ENCODE measurements at places on chromosomes 4 and X. TPM values are rescaled to one million over a fixed set of nuclear protein-coding genes. Genes with fewer than 3 reads are reported as not detected.
A peak's percentile ranks its signal among the peaks of the same experiment; 100 is the strongest.

- no peaks in the 10 kb centered on the region for H3K4me1 ChIP-seq
- DNase-seq, result no peak
- H3K36me3 ChIP-seq, result no peaks in the 10 kb centered on the region
- H3K27me3 ChIP-seq, result no peaks in the 10 kb centered on the region
- no peak overlapping the region for H3K27ac ChIP-seq
Measured at GRCh38 chr4:147447786-147448185, 33.1 kb upstream of the EDNRA start.

The TMPRSS11B gene
- not detected for total RNA-seq

The EGF gene
- total RNA-seq, result not detected

The RHOXF2 gene
- total RNA-seq, result not detected

GRCh38 chr4:147730333-147730732 is 1.6 kb upstream of the ARHGAP10 start:
- H3K4me3 ChIP-seq, result peak overlapping the region; percentile 38
- H3K27ac ChIP-seq, result no peak overlapping the region
- H3K27me3 ChIP-seq, result peaks cover 40% of the 10 kb centered on the region

DNA sequence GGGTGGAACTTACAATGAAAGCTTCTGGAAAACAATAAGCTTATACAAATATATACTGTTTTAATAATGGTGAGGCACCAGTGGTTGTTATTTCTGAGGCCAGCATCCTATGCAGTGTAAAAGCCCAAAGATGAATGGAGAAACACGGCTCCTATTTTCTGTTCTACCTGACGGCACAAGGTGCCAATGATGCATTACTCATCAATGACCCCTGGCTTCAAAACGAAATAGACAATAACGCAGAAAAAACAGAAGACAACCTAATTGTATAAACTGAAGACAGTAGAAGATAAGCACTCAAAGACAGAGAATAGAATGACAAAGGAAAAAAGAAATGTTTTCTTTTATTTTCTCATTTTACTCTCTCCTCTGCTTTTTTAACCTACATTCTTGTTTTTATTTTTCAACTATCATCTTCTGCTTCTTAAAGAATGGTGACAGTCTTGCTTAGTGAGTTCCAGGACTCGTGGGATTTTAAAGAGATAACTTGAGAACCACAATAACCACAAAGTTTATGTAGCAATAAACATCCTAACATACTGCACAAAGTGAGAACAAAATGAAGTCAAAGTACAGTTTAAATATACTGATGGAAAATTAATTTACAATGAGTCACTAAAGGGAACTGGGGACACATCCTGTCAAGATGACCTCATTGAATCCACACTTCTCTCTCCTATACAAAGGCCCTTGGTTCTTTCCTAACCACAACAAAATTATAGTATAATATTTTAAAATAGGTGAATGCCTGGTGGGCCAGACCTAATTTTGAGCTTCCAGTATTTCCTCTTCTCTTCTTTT is 169.8 kb downstream of the BTC start:
- no peaks in the 10 kb centered on the region for H3K36me3 ChIP-seq
- no peak for DNase-seq
- no peak overlapping the region for H3K4me3 ChIP-seq
- H3K27me3 ChIP-seq, result peaks cover 1% of the 10 kb centered on the region

DNA sequence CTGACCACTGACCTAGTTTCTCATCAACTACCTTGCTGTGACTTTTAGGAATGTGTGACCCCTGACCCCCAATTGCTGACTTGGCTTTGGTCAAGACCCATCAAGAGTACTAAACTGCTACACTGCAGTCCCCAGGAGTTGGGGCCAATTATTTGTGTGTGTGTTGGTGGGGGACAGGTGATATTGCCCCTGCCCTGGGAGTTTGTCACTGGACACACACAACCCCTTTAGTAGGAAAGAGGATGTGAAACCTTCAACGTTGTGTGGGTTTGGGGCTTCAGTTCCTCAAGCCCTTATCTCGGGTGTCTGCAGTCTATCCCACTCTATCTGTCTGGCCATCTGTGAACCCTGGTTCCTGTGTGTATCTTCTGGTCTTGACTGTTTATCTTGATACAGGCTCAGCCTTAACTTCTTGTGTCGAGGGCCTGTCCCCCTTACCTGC is 6.5 kb downstream of the SASH3 start:
- H3K27ac ChIP-seq, result peak overlapping the region; percentile 79
- no peaks in the 10 kb centered on the region for H3K27me3 ChIP-seq
- H3K4me1 ChIP-seq, result peaks cover 48% of the 10 kb centered on the region
- DNase-seq, result no peak
- peaks cover 47% of the 10 kb centered on the region for H3K36me3 ChIP-seq
- H3K4me3 ChIP-seq, result peak overlapping the region; percentile 69

- H3K4me1 ChIP-seq, result no peaks in the 10 kb centered on the region
- DNase-seq, result no peak
- no peaks in the 10 kb centered on the region for H3K36me3 ChIP-seq
- H3K27me3 ChIP-seq, result peaks cover 2% of the 10 kb centered on the region
- no peak overlapping the region for H3K27ac ChIP-seq
- no peak overlapping the region for H3K4me3 ChIP-seq
Measured at GRCh38 chrX:102498732-102499131, 17.8 kb downstream of the TMSB15A start.

- H3K36me3 ChIP-seq, result peaks cover 24% of the 10 kb centered on the region
- no peaks in the 10 kb centered on the region for H3K27me3 ChIP-seq
- DNase-seq, result no peak
Measured at GRCh38 chr4:87101543-87102199, 118.7 kb downstream of the KLHL8 start.

The MAGEA1 gene
- total RNA-seq, result not detected

GRCh38 chrX:123308658-123309057 is 124.6 kb downstream of the GRIA3 start:
- H3K4me3 ChIP-seq, result no peak overlapping the region
- H3K27ac ChIP-seq, result no peak overlapping the region
- H3K4me1 ChIP-seq, result no peaks in the 10 kb centered on the region
- H3K27me3 ChIP-seq, result peaks cover 1% of the 10 kb centered on the region
- no peaks in the 10 kb centered on the region for H3K36me3 ChIP-seq

DNA sequence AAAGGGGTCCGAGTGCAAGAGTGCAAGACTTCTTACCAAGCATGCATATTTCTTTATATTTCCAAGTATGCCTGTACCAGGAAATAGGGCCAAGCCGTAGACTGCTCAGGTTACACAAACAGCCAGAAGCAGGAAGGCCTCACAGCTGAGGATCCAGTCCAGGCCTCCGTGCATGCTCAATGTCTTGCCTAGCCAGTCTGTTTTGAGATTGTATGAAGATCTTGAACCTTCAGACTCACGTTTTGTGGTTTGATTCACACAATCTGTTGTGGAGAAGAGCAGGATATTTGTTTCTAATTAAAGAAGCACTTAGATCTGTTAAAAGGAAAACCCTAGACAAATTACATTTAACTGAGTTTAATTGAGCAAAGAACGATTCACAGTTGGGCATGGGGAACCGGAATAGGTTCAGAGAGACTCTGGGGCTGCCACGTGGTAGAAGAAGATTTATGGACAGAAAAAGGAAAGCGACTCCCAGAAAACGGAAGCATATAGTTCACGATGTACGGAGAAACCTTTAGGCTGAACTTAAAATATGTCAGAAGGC is 1.2 kb downstream of the MGST2 start:
- peak; percentile 16 for DNase-seq
- H3K36me3 ChIP-seq, result peaks cover 9% of the 10 kb centered on the region
- H3K27ac ChIP-seq, result peak overlapping the region; percentile 82

The MAGEA10 gene
- not detected for total RNA-seq

DNA sequence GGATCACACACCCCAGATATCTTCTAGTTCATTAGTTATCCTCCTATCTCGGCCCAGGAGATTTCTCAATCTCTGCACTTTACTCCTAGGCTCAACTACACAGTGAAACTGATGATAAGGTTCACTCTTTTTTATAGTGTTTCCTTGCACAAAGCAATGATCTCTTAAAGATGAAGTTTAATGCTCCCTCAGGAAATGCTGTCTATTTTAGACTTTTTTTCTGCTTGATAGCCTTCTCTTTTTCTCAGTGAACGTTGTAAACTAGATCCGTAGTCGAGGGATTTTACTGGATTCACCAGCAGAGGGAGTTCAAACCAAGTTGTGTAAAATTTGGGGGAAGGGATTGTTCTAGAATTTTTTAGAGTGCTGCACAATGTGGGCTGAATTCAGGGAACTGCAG is 269.6 kb downstream of the GBA3 start:
- no peak overlapping the region for H3K27ac ChIP-seq
- no peaks in the 10 kb centered on the region for H3K27me3 ChIP-seq
- H3K4me3 ChIP-seq, result no peak overlapping the region
- no peaks in the 10 kb centered on the region for H3K4me1 ChIP-seq

The CAPN6 gene
- total RNA-seq, result not detected

GRCh38 chr4:94397635-94398034 is 54.1 kb upstream of the PDLIM5 start:
- no peaks in the 10 kb centered on the region for H3K36me3 ChIP-seq
- H3K27ac ChIP-seq, result no peak overlapping the region
- no peak for DNase-seq
- no peaks in the 10 kb centered on the region for H3K4me1 ChIP-seq
- peaks cover 8% of the 10 kb centered on the region for H3K27me3 ChIP-seq

DNA sequence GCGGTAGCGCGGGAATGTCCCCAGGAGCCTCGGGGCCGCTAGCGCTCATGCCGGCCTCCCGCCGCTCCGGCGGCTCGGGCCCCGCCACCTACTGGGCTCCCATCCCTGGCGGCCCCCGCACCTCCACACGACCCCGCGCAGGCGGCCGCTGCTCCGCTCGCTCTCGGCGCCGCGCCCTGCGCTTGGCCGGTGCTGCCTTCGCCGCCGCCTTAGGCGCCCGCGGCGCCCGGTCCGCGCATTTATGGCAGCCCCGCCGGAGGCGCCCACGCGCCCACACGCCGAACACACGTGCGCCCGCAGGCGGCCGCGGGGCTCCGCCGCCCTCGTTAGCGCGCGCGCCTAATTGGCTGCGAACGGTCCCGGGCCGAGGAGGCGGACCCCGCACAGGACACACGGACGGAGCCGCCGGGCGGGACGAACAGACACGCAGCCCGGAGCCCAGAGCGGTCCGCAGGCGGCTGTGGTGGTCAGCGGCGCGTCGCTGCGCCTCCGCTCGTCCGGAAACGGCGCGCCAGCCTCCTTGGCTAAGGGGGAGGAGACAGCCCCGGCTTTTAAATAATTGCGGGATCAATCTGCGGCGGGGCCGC is at the start of gene NKX1-1:
NKX1-1 (minus strand) TSS at position 49 of the 587 bp plus-strand sequence; CDS start at position 49, 0 bp downstream.
- no peak for DNase-seq
- H3K27ac ChIP-seq, result peak within 1 kb of the TSS; percentile 89
- peaks cover 6% of the 10 kb centered on the region for H3K36me3 ChIP-seq
- no peak within 1 kb of the TSS for H3K4me3 ChIP-seq
- no peaks in the 10 kb centered on the region for H3K4me1 ChIP-seq

DNA sequence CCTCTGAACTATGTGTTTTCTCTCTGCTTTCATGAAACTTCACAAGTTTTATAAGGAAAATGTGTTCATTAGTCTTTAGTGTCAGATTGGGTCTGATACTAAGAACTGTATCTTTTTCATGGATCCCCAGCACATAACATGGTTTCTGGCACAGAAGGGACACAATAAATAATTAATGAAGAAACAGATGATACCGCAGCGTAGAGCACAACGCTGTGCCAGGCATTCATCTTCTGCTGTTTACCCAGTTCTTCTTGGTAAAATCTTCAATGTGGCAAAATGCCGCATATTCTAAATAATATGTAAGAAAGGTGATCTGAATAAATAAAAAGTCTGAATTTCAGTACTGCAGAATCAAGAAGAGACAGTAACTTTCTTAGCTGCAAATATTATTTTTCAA is 12.3 kb downstream of the SCARB2 start:
- H3K27me3 ChIP-seq, result no peaks in the 10 kb centered on the region
- H3K36me3 ChIP-seq, result no peaks in the 10 kb centered on the region

- no peak overlapping the region for H3K4me3 ChIP-seq
- DNase-seq, result no peak
- H3K4me1 ChIP-seq, result peaks cover 7% of the 10 kb centered on the region
- peaks cover 2% of the 10 kb centered on the region for H3K27me3 ChIP-seq
- no peak overlapping the region for H3K27ac ChIP-seq
Measured at GRCh38 chr4:7817877-7818398, 121.7 kb downstream of the AFAP1 start.

DNA sequence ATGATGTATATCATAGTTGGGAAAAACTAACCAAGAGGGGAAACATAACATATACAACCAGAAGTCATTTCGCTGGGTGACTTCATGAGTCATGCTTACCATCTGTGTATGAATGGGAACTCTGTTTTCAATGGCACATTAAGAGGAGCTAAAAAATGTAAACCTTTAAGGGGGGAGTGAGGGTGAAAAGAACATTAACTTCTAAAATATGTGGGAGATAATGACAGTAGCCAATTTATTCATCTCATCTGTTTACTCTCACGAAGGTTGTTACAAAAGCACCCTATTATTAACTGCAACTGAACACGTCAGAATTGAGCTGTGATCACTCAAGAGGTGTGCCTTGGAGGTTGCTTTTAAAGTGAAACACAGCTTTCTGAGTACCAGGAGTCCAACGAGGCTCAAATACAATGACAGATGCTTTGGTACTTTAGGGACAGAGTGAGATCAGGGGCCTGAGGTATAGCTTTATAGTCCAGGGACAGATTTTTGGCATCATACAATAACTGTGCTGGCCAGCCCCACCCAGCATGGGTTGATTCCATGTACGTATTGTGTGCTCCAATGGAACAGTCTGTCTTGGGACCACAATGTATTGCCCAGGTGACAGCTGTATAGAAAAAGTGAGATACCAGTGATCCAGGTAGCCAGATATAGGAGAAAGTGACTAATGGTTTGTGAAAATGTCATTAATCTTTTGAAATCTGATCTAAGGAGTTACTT is 107.3 kb downstream of the AMMECR1 start:
- no peaks in the 10 kb centered on the region for H3K27me3 ChIP-seq
- H3K4me1 ChIP-seq, result peaks cover 7% of the 10 kb centered on the region
- H3K4me3 ChIP-seq, result no peak overlapping the region
- peaks cover 1% of the 10 kb centered on the region for H3K36me3 ChIP-seq
- no peak for DNase-seq

DNA sequence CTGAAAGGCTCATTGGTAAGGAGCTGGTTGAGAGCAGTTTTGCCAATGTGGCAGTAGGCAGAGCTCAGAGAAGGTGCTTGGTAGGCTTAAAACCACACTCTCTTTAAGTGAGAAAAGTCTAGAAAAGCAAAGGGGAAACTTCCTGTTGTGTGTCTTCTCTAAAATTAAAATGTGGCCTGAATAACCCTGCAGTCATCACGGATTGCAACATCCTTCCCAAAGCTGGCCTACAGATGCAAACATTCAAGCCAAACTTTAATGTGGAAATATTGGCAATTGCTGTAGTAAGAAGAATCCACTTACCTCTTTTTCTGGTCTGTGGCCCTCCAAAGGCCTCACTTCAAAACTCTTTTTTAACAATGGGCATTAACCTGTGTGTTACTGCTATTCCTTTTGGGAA is 348.5 kb downstream of the OPHN1 start:
- no peaks in the 10 kb centered on the region for H3K27me3 ChIP-seq
- H3K4me1 ChIP-seq, result no peaks in the 10 kb centered on the region
- no peak overlapping the region for H3K27ac ChIP-seq
- no peaks in the 10 kb centered on the region for H3K36me3 ChIP-seq
- no peak overlapping the region for H3K4me3 ChIP-seq

GRCh38 chrX:38055170-38055847 is 49.0 kb downstream of the SYTL5 start:
- H3K36me3 ChIP-seq, result no peaks in the 10 kb centered on the region
- H3K4me3 ChIP-seq, result no peak overlapping the region
- no peak overlapping the region for H3K27ac ChIP-seq
- peaks cover 4% of the 10 kb centered on the region for H3K27me3 ChIP-seq
